ENCODE measurements at places on chromosomes 7 and 10.

GRCh38 chr10:86946213-86947155, 10.9 kb downstream of the MMRN2 start:
- no peak for DNase-seq

DNA sequence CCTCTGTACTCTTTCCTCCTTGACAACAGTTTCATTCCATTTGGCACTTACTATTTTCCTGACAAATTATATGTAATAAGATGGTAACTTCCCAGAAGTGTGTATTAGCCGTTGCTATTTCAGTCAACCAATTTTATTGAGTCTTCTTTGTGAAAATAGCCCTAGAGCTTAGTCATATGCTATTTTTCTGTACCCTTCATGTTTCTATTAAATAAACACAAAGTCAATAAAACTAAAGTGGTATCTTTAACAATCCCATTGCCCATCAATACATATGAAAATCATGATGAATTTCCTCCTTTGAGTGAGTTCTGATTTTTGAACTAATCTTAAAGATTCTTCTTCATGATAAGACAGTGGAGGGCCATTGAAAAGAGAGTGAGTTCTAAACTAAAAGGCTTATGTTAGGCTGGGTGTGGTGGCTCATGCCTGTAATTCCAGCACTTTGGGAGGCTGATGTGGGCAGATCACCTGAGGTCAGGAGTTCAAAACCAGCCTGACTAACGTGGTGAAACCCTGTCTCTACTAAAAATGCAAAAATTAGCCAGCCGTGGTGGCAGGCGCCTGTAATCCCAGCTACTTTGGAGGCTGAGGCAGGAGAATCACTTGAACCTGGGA, 5.9 kb upstream of the MYPN start:
- DNase-seq, result no peak

GRCh38 chr10:13685885-13686284, 99.1 kb downstream of the PRPF18 start:
- DNase-seq, result no peak

- no peak for DNase-seq
Measured at GRCh38 chr10:29461042-29461441, 172.2 kb downstream of the LYZL1 start.

- DNase-seq, result peak; percentile 62
Measured at GRCh38 chr7:128322040-128322643, 21.6 kb downstream of the RBM28 start.

DNA sequence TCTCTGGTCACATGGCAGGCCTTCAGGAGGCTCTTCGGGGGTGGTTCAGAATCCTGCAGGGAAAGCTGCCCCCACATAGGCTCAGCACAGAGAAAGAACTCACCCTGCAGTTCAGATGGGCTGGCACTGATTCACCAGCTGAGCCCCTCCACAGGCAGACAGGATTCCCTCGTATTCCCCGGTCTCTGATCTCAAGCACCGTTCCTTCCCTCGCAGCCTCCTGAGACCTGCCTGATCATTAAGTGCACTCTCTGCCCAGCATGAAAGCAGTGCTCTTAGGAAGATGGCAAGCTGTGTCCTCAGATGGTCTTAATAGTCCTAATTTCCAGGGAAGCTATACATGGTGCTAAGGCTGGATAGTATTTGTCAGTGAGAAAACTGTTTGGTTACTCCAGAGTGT, 78.2 kb upstream of the NPS start:
- no peak for DNase-seq

DNA sequence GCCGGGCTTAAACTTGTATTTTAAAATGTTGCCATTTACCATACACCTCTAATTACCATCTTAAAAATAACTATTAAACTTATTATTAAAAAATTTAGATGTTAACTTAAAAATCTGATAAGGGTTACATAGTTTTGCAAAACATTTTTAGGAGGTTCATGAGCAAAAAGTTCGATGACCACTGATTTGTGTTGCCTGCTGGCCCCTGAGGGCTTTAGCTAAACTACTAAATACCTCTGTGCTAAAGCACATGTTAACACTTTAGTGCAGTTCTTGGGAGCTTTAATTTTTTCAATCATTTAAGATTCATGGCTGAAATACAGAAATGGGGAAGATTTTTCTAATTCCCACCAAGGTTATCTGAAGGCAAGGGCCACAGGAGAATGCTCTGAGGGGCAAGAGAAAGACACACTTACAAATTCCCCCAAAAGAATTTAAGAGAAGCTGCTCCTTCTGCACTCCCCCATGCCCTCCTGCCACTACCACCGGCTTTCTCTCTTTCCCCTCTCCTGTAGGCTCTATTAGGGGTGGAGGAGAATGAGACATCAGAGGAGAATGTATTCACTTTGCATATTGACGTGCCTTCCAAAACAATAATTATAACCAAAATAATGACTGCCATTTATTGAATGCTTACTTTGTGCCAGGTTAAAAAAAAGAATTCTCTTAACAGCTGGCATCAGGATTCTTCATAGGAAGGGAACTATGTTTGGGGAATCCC, 106.2 kb downstream of the RTKN2 start:
- no peak for DNase-seq

GRCh38 chr7:20193242-20193777, 23.9 kb downstream of the MACC1 start:
- no peak for DNase-seq

GRCh38 chr7:354597-355470, 64.9 kb downstream of the FOXL3 start:
- DNase-seq, result no peak

DNA sequence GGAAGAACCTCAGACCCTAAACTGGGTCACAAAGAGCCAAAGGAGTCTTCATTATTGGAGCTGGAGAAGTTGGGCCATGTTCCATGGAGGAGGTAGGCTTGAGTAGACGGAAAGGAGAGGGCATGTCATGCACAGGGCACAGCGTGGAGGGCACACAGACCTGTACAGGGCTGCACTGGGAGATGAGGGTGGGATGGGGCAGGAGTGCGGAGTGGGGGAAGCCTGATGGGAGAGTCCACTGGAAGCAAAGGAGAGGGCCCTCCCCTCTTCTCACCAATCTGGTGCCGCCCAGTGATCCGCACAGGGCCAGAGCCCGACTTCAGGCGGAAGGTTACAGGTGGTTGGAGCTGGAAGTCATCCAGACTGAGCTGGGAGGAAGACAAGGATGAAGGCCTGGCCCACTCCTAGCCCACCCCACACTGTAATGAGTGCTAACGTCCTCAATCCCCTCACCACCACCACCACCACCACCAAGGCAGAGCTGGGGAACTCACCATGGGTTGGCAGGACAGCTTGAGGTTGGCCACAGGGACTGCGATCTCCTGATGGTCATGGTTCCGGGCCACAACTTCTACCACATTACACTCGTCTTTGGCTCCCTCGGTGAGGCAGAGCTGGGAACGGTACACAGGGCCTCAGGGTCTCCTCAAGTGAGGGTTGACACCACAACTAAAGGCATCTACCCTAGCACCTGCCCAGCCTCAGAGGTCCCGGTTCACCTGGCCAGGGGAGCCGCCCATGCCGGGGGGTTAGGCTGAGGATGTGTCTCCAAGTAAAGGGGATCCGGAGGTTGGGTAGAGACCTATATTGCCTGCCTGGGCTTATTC, 1.0 kb downstream of the NPM3 start:
- DNase-seq, result peak; percentile 7

- no peak for DNase-seq
Measured at GRCh38 chr7:41910940-41911600, 208.2 kb upstream of the INHBA start.

DNA sequence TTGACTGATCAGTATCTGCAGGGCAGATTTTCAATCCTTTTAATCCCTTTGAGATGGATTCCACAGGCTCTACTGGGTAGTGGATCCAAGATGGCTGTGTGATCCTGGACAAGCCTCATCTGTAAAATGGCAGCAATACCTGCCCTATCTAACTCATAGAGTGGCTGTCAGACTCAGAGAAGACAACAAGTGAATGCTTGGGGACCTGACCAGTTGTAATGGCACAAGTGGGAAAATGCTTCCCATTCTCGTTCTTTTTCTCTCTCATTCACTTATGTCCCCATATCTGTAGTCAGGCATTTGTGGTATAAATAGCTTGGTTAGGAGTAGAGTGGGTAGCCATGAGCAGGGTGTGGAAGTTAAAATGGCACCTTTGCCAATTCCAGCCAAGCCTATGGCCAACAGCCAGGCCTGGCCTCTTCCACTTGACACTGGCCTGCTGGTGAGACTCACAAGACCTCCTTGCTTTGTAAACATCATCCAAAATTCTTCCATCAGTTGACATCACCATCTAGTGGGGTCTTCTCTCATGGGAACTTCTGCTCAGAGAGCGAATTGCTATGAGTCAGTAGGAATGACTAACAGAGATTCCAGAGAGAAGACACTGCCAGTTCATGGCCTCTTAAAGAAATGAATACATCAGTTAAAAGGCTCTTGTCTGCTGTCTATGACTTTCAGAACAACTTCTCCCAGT, 150.1 kb downstream of the PLPP4 start:
- DNase-seq, result peak; percentile 69

DNA sequence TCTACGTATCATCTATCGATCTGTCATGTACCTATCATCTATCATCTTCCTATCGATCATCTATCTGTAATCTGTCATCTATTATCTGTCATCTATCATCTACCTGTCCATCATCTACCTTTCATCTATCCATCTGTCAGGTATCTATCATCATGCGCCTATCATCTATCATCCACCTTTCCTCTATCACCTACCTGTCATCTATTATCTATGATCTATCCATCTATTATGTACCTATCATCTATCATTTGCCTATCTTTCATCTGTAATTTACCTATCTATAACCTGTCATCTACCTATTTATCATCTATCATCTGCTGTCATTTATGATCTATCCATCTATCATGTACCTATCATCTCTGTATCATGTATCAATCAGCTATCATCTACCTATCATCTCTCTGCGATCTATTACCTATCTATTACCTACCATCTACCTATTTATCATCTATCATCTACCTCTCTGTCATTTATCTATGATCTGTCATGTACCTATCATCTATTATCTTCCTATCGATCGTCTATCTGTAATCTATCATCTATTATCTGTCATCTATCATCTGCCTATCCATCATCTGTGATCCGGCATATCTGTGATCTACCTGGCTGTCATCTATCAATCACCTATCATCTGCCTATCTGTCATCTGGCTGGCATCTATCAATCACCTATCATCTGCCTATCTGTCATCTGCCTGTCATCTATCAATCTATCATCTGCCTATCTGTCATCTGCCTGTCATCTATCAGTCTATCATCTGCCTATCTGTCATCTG, 1.6 kb upstream of the VIPR2 start:
- DNase-seq, result no peak

DNA sequence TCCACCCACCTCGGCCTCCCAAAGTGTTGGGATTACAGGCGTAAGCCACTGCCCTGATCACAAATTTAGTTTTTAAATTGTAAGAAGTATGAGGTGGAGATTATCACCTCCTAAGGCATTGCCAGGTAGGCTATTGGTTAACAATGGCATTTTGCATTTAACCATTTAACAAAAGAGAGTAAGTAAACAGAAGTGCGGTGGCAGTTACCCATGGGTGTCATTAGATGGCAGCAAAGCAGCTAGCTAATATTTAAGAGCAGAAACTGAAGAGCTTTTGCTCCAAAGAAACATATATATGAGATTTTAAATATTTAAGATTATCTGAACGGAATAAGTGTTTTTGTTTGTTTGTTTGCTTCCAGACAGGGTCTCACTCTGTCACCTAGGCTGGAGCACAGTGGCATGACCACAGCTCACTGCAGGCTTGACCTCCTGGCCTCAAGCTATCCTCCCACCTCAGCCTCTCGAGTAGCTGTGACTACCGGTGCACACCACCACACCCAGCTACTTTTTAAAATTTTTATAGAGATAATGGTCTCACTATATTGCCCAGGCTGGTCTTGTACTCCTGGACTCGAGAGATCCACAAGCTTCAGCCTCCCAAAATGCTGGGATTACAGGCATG, 325.5 kb upstream of the C7orf33 start:
- DNase-seq, result peak; percentile 40

All from AG20443 (cell line).